Adrenal gland (tissue), 19 donors: ENCODE measurements at places on chromosomes 3 and 15. TPM values are rescaled to one million over a fixed set of nuclear protein-coding genes. Genes with fewer than 3 reads are reported as not detected.
A peak's percentile ranks its signal among the peaks of the same experiment; 100 is the strongest.

The ZSCAN2 gene
- 10.3 TPM for total RNA-seq

The GASK1A gene
- total RNA-seq: 6.9 TPM

GRCh38 chr3:11434563-11435096, 162.4 kb downstream of the ATG7 start:
- peak; percentile 45 for DNase-seq

- no peak for DNase-seq
These were observed 6.5 kb upstream of the PHLDB2 start for GRCh38 chr3:111852540-111852939.
